Activated naive CD8-positive, alpha-beta T cell treated with anti-CD3 and anti-CD28 coated beads for 36 hours (primary cell): ENCODE measurements at places on chromosomes 6 and 20. TPM values are rescaled to one million over a fixed set of nuclear protein-coding genes. Genes with fewer than 3 reads are reported as not detected.

DNA sequence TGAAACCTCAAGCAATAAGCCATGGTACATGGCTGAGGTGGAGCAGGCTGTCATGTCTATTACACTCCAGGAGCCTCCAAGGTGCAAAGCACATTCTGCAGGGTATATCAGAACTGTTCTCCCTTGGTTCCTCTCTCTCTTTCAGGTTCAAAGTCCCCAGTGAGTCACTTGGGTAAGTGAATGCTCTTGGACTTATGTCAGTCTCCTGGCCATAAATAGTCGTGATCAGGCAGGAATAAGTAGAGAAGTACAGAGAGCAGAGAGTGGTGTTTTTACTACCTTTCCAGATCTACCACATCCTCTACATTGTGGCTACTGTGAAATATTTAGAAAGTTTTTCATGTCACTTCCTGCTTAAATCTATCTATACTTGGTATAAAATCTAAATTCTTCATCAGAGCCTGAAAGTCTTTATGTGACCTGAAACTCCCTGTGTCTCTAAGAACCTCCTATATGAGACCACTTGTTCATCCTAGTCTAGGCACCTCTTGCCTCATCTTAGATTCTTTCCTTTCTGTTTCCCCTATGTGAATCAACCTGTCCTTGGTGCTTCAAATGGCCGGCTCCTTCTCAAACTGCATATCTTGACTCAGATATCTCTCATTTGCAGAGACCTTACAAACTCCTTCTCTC, 1077.6 kb upstream of the MAP3K7 start:
- DNase-seq, result no peak
- H3K4me3 ChIP-seq, result no peak overlapping the region
- no peak overlapping the region for H3K27ac ChIP-seq
- H3K4me1 ChIP-seq, result no peaks in the 10 kb centered on the region

- no peak for DNase-seq
- H3K27me3 ChIP-seq, result peaks cover 24% of the 10 kb centered on the region
- H3K4me3 ChIP-seq, result no peak overlapping the region
- no peaks in the 10 kb centered on the region for H3K36me3 ChIP-seq
- no peak overlapping the region for H3K27ac ChIP-seq
These were observed 137.2 kb downstream of the EYA2 start for GRCh38 chr20:47031821-47032220.

DNA sequence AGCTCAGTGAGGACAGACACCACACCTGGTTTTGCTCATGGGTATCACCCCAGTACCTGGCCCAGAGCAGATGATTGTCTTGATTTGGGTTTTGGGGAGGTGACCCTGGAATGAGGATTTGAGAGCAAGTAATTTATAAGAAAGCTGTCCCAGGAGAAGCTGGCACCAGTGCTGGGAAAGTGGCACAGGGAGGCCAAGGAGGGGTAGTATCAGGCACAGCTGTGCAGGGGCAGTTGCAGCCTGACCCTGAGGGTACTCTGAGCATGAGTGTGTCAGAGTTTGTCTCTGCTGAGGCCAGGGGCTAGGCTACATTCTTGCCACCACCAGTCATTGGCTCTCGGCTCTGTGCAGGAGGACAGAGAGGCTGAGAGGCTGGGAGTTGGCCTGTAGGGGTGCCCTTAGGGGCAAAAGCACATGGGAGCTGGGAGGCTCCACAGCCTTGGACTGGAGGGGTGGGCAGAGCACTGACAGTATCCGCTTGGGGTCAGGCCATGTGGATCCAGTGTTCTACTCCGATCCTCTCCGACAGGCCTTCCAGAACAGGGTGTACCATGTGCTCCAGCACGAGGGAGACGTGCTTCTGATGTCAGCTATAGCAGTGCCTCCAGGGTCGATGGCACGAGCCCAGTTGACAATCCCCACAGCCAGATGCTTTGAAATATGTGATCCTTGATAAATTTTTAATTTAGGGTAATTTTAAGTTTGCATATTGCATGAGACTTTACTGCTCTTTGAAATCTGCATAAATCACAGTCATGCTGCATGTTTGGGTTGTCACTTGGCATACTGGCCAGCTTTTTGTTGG, 121.3 kb downstream of the PHACTR3 start:
- H3K4me3 ChIP-seq, result no peak overlapping the region
- no peak for DNase-seq
- H3K36me3 ChIP-seq, result no peaks in the 10 kb centered on the region

ZDHHC14 gene
- total RNA-seq, result 2.9 TPM

HLA-DQA2 gene
- 0.45 TPM for total RNA-seq

ZSWIM1 gene
- 11.1 TPM for total RNA-seq
